Activated CD4-positive, alpha-beta memory T cell treated with anti-CD3 and anti-CD28 coated beads for 36 hours (primary cell): ENCODE measurements at places on chromosomes 4 and X.

DNA sequence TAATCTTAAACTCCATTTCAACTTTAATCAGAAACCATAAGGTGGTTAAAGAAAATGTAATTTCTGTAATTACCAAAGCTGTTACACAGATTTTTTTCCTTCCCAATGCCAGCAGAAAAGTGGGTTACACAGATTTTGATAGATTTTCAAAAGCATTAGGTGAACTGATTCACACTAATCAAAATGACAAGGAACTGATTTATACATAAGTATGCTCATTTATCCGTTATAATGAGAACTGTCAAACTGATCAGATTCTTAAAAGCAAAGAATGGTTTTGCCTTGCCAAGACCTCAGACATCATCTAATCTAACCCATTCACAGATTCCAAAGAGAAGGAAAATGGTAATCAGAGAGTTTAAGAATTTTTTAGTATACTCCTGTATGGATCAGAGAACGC, 5.2 kb downstream of the UGDH start:
- no peak for DNase-seq

- peak; percentile 41 for DNase-seq
Observed at GRCh38 chr4:84482564-84483563, 16.2 kb downstream of the NKX6-1 start.

DNA sequence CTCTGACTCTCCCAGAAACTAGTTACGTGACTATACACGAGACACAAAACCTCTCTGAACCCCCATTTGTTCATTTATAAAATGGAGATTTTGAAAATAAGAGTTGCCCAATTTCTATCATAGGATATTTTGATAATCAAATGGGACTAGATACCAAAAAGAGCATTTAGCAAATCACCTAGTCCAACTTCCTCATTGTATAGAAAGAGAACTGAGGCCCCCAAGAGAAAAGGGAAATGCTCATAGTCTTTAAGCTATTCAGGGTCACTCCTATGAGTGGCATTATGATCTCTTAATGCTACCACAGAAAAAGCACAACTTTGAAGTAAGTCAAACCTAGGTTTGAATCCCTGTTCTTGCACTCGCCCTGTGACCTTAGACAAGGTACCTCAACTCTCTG, 62.7 kb downstream of the BMP15 start:
- no peak for DNase-seq

DNA sequence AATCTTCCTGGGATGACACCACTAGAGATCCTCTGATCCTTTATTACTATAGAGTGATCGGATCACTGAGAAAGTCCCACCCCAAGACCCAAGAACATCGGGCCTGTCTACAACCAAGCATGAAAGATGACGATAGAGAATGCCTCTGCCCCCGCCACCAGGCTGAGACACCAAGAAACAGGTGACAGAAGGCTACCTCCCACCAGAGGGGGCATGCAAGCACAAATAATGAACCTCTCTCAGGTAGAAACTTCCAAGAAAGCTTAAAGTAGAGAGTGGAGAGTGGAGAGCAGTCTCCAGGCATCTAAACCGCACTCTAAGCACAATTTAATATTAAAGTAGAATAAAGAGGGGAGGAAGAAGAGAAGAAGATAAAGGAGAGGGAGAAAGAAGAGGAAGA, 402.6 kb downstream of the INPP4B start:
- DNase-seq: no peak

- DNase-seq: no peak
Observed at GRCh38 chr4:167868163-167868562, 224.2 kb upstream of the ANXA10 start.

- no peak for DNase-seq
Observed at GRCh38 chr4:97530676-97531075, 612.6 kb downstream of the STPG2 start.

DNA sequence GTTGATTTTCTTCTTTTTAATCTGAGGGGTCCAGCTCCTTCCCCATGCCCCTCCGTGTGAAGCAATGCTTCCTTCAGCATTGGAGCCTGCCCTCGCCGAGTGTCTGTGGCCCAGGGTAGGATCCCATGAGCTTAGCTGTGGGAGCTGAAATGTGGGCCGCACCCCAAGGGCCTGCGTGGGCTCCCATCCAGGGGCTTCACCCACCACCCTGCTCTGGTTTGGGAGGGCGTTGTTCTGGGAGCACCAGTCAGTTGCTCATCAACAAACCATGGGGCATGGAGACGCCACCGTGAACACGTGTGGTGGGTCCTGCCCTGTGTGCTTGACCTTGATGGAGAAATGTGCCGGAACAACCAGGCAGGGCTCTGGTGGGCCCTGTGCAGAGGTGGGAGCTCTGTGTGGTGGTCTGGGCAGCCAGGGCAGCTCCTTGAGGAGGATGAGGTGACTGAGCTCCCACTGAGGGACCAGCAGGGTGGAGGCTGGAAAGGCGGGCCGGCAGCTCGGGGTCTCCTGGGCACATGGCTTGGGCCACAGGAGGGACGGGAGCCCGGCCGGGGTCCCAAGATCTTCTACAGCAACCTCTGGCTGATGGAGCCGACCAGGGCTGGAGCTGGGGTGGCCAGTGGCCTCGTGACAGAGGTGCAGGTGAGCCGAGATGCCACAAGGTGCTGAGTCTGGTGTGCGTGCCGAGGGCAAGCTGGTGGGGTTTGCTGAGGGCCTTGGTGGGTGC, 39.6 kb upstream of the NKX1-1 start:
- no peak for DNase-seq

DNA sequence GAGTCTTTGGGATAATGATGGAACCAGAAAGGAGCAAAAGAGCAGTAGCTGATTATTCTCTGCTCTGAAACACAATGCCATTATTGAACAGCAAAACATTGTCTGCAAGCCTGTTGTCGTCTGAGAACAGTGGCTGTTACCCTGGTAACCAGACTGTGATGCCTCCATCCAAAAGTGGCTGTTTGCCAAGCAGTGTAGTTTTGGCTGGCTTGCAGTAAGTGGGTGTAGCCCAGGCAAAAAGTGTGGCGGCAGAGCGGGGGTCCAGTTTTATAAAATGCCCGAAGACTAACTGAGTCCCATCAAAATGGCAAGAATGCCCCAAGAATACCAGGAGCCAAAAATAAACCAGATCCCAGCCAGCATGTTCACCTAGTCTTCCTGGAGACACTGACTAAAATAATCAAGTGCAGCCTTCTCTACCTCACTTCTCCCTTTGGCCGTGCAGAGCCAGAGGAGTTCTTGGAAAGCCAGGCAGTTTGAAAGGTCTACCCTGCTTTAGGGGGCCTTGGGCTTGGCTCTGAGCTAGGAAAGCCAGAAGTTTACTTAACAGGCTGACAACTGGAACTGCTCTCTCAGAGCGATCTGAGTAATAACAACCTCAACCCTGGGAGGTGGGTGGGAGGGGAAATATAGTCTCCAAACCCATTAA, 2.6 kb downstream of the PLP1 start:
- DNase-seq: no peak

GRCh38 chr4:101230801-101231426, 116.4 kb downstream of the PPP3CA start:
- DNase-seq: no peak

DNA sequence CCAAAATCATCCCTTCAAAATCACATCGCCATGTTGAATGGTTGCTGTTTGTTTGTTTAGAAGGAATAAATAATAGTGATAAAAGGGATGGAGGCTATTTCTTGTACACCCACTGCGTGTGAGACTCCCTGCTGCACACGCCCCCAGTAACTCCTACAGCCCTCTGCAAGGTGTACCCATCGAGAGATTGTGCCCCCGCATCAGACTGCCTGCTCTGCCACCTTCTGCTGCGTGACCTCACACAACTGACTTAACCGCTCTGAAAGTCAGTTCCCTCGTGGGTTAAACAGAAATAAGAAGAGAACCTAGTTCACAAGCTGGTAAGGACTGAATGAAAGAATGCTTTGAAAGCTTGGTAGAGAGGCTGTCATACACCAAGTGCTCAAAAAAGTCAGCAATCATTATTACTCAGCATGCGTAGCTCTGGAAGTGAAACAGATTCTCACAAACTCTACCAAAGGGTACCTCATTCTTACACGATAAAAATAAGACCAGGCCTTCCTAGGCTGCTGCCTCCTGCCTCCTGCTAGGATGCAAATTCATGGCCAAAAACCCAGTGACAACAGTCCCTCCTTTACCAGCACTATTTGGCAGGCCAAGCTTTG, 147.1 kb downstream of the CPEB2 start:
- no peak for DNase-seq

- no peak for DNase-seq
Observed at GRCh38 chr4:77699731-77700210, 94.2 kb downstream of the CXCL13 start.

GRCh38 chr4:23083391-23083790, 390.7 kb downstream of the GBA3 start:
- DNase-seq: no peak

DNA sequence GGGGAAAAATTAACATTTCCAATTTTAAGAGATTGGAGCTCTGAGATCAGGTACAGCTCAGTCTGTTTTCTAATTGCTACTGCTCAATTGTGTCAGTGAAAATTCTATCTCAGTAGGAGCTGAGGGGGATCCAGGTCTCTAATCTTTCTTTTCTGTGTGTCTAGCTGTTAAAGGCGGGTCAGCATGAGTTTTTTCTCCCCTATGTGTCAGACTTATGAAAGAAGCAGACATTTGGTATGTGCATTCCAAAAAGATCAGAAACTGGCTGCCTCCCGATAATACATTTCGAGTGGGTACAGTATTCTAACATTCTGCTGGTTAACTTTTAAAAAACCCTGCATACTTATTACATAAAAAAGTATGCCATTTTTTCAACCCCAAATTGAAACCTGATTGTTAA, 72.4 kb downstream of the PCDH7 start:
- DNase-seq: no peak

GRCh38 chr4:81505004-81505598, 33.4 kb upstream of the RASGEF1B start:
- peak; percentile 82 for DNase-seq

GRCh38 chr4:67104145-67104544, 441.2 kb downstream of the CENPC start:
- no peak for DNase-seq

GRCh38 chrX:46686003-46686645, 72.8 kb downstream of the SLC9A7 start:
- peak; percentile 52 for DNase-seq

GRCh38 chrX:107448998-107449835, at the start of gene FRMPD3:
Gene FRMPD3, plus strand, starts transcription at chrX:107449652. Its CDS starts 76,937 bp downstream, at chrX:107526589.
- peak; percentile 10 for DNase-seq

- DNase-seq: no peak
Observed at GRCh38 chrX:107485013-107485412, 35.6 kb downstream of the FRMPD3 start.

GRCh38 chr4:9875516-9875915, 94.1 kb downstream of the DRD5 start:
- DNase-seq: no peak

GRCh38 chr4:56691425-56691824, 10.3 kb upstream of the HOPX start:
- no peak for DNase-seq

DNA sequence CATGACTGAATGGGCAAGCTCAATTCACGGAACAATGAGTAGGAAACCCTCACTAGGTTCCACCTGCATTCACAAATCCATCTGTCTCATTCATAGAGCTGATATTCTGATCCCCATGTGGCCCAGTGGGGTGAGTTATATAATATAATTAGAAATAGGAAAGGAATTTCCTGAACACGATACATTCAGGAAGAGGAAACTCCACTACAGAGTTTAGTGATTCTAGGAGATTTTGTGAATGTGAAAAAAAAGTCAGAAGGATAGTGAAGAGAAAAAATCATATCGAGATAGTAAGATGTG, 471.2 kb downstream of the GASK1B start:
- no peak for DNase-seq

DNA sequence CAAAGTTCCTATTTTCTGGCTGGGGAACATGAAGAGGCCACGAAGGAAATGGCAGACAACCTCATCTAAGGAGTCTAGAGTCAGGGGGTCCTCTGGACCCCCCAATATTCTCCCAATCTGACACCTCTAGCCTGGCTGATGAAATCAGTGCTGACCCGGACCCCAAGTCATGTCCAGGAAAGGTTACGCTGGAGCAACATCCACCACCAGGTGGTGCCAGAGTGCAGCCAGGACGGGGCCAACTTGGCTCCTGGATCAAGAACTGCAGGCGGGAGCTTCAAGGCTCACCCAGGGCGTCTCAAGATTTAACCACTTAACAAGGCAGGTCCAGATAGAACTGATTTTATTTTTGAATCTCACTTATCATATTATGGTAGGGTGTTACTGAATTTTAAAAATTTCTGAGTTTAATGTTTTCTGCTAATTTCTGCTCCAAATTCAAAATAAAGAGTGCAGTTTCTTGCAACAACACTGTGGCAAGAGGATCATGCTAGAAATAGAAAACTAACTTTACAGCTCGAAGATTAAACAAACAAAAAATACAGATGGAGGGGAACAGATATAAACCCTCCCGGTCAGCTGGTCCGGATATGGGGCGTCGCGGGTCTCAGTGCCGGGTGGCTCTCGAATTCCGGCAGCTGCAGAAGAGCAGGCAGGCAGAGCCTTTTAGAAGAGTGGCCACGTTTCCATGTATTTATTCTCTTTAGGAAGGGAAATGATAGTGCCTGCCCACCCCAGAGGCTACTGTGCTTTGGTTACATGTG, 135.5 kb downstream of the AFAP1 start:
- DNase-seq: peak; percentile 90

- DNase-seq: no peak
Observed at GRCh38 chrX:2484256-2484655, 16.5 kb downstream of the DHRSX start.

DNA sequence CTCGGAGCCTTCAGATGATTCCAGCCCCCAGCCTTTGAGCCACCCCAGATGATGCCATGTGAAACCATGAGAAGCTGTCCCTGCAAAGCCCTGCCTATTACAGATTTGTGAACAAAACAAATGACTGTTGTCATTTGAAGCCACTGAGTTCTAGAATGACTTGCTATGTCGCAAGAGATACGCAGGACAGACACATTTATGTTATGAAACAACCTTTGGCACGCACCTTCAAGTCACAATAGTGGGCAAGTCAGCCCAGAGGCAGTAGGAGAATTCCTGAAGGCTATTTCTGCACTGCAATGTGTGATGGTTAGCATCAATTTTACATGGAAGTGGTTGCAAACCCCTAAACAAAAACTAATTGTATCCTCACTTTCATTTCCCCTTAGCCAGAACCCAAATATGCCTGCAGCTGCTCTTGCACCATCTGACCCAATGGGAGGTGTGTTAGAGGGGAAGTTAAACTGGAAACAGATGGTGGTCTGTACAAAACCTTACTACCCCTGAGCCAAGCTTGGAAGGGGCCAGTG, 174.4 kb upstream of the ATP6AP2 start:
- no peak for DNase-seq

GRCh38 chr4:189615217-189615663, 325.4 kb upstream of the FRG1 start:
- DNase-seq: no peak
